T-helper 17 cell (primary cell): ENCODE measurements at places on chromosomes 4 and X.

GRCh38 chr4:174056959-174057358 is 226.5 kb downstream of the FBXO8 start:
- H3K4me1 ChIP-seq, result no peaks in the 10 kb centered on the region
- DNase-seq, result no peak
- no peak overlapping the region for H3K27ac ChIP-seq
- H3K36me3 ChIP-seq, result no peaks in the 10 kb centered on the region
- no peak overlapping the region for H3K4me3 ChIP-seq

DNA sequence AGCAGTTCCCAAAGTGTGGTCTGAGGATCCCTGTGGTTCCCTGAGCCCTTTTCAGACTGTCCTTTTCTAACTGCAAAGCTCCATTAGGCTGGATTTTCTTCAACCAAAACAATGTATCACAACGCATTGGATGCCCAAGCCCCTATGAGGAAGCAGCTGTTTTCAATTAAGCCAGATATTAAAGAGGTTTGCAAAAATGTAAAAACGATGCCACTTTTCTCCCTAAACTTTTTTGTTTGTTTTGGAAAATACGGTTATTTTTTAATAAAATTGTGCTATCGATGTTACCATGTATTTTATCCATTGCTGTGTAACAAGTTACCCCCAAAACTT is 170.4 kb upstream of the BCOR start:
- H3K4me3 ChIP-seq, result no peak overlapping the region
- no peak overlapping the region for H3K27ac ChIP-seq
- H3K4me1 ChIP-seq, result peaks cover 3% of the 10 kb centered on the region
- no peak for DNase-seq

DNA sequence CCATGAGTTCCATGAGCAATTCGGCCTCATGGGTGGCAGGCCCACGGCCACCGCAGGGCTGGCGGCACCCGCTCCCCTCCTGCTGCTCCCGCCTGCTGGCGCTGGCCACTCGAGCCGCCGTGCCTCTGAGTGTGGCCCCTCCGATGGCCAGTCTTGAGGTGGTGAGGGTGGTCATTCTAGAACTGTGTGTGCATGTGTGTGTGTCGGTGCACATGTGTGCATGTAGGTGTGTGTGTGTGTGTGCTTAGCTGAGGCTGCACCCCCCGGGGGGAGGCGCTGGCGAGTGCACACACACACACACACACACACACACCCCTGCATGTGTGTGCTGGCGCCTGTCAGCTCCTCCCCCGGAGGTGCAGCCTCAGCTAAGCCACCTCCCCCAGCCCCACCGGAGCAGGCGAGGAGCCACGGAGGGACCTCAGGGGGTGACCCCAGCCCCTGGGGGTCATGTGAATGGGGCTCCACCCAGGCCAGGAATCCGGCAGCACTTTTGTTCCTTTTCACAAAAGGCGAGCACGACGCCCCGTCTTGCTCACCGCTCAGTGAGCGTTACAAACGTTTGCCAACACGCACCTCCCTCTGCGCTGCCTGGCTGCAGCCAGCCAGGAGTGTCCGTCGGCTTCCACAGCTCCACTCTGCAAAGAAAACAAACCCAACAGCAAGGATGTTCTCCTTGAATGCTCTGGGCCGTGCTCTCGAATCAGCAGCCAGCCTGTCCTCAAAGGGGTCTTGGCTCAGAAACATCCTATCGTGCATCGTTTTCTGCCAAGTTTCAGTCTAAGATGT is 29.9 kb downstream of the FGFRL1 start:
- DNase-seq, result no peak
- no peaks in the 10 kb centered on the region for H3K36me3 ChIP-seq
- H3K27ac ChIP-seq, result no peak overlapping the region
- H3K27me3 ChIP-seq, result peaks cover 10% of the 10 kb centered on the region
- peaks cover 4% of the 10 kb centered on the region for H3K4me1 ChIP-seq

DNA sequence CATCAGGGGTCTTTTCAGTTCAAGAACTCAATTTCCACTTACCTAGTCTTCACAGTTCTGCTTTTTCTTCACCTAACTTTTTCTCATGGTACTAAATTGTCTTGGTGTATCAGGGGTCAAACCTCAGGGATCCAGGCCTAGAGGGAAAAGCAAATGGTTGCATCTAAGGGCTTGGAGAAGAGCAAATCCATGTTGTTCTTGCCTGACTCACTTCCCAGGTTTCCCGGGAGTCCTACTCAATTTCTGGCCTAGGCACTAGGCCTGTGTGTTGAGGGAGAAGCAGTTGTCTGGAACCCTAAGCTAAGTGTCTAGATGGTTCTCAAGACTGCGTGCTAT is 191.9 kb upstream of the STK26 start:
- H3K27me3 ChIP-seq, result no peaks in the 10 kb centered on the region
- DNase-seq, result no peak
- H3K36me3 ChIP-seq, result no peaks in the 10 kb centered on the region
- peak overlapping the region; percentile 45 for H3K27ac ChIP-seq

- no peak for DNase-seq
- H3K27me3 ChIP-seq, result peaks cover 27% of the 10 kb centered on the region
- no peak overlapping the region for H3K4me3 ChIP-seq
- no peaks in the 10 kb centered on the region for H3K4me1 ChIP-seq
Observed at GRCh38 chr4:57194068-57194611, 84.0 kb upstream of the IGFBP7 start.

DNA sequence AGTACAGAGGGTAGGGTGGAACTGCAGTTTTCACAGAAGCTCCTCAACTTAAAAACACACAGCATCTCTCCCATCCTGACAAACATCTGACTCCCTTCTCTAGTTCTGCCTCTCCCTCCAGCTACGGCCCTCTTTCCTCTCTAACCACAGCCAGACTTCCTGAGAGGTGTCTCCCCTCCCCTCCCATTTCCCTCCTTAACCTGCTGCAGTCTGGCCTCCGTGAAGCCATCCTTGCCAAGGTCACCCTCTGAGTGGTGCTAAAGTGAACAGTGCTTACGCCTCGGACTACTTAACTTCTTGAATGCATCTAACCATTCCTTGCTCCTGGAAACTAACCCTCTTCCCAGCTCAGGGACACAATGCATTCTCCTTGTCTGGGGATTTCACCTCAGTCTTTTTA is 53.3 kb downstream of the RTL5 start:
- peak overlapping the region; percentile 58 for H3K4me3 ChIP-seq
- H3K4me1 ChIP-seq, result peaks cover 10% of the 10 kb centered on the region
- H3K36me3 ChIP-seq, result no peaks in the 10 kb centered on the region
- no peak for DNase-seq
